Fibroblast of skin of scalp (primary cell): ENCODE measurements at places on chromosomes 6 and 20.

- no peak for DNase-seq
Observed at GRCh38 chr6:158785036-158785435, 34.1 kb downstream of the EZR start.

GRCh38 chr6:52588087-52588709, 11.3 kb upstream of the TRAM2 start:
- DNase-seq: no peak

- DNase-seq: no peak
Observed at GRCh38 chr6:84135291-84135690, 92.2 kb downstream of the CEP162 start.

- DNase-seq: no peak
Observed at GRCh38 chr6:4939241-4939640, 64.6 kb downstream of the RPP40 start.

DNA sequence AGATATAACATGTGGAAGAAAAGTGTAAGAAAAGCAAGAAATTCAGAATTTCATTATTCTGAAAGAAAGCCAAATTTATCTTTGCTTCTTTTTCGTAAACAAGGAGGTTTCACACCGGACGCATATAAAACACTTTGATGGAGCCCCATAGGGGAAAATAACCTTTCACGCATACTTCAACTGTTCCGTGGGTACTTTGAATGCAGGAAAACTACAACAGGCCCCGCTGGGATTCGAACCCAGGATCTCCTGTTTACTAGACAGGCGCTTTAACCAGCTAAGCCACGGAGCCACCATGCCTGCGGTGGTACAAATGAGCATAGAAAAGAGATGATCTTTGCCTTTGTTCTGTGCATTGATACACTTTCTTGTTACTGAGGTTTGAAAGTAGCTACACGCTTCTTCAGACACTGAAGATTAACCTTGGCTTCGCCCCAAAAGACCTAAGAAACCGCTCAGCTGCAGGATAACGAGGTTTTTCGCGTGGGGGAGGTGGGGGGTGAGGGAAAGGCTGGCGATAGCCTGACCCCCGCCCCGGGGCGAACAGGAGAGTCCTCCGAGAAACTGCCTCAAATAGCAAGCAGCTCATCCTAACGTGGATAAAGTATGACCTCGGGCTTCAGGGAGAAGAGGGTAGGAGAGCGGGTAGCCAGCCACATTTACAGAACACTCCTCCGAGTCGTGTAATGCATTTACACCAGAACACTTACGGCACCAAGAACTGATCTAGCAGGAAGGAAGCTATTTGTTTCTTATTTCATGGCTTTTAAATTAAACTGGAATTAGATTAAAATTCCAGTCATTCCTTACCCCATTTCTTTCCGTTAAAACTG, 5.3 kb upstream of the HMGN4 start:
- peak; percentile 95 for DNase-seq

DNA sequence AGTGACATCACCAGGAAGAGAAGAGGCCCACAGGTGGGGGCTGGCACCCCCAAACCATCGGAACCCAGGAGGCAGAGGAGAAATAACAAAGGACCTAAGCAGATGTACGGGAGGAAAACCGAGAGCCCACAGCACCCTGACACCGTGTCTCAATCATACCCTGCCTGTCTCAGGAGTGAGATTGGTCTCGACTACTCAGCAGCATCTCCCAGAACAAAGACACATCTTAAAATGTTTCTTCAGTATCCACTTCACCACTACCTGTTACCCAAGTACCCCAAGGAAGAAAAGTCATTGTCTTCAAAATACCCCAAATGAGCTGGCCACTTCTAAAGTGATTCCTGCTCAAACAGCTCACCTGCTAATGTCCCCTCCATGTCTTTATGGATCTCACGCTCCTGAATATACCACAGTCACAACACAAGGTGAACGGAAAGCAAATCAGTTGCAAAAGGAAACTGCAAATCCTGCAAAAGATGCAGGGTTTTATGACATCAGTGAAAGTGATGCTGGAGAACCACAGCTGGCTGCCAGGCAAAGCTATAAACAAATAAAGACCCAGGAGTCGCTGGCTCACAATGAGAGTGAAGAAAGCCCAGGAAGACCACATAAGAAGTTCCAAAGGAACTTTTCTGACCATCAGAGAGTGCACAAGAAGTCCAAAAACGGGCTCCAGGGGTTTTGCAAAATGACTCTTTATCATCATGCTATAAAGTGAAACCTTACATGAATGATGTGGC, 44.1 kb downstream of the PREX1 start:
- DNase-seq: peak; percentile 57

DNA sequence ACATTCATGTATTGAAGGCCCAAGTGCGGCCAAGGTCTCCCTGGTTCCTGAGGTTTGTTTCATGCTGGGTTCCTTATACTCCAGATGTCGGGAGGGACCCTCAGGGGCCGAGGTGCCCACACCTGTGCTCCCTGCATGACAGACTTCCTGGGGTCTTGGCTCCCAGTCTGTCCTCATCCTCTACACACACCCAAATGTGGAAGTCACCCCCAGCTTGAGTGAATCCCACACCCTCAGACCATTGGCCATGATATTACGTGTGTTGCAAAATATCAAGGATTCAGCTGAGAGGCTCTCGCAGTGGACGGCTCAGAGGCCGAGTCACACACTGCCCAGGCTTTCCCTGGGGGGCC, 82.2 kb upstream of the DUSP22 start:
- DNase-seq: no peak

GRCh38 chr20:56360133-56360907, 1.5 kb downstream of the FAM210B start:
- no peak for DNase-seq

DNA sequence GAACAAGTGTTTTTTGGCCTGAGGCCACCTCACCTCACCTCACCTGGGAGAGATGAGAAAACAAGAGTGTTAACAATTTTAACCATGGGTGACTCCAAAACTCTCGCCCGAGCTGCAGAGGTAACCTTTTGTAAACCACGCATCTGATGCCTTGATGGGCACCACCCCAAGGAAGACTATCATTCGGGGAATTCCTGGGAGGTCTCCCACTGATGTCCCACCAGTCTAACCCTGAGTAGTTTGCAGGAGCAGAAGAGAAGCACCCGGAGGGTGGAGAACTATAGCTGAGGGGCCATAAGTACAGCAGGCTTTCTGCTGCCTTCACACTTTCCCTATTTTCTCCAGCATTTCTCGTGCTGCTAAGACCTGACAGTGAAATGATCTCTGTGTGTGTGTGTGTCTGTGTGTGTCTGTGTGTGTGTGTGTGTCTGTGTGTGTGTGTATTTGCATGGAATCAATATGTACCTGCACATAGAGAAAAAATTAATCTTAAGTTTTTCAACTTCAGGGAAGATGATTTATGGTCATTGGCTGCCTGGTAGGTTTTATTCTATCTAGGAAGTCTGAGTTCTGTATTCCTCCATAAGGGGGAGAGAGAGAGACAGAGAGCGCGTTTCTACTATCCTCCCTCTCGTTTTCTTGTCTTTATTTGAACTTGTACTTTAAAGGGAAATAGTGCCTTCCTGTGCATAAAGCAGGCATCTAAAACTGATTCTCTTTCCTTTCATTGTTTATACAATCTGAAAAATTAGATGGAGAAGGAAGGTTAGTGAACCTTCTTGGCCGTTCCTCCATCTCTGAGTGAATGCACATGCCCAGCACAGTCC, 75.8 kb downstream of the CAP2 start:
- no peak for DNase-seq

DNA sequence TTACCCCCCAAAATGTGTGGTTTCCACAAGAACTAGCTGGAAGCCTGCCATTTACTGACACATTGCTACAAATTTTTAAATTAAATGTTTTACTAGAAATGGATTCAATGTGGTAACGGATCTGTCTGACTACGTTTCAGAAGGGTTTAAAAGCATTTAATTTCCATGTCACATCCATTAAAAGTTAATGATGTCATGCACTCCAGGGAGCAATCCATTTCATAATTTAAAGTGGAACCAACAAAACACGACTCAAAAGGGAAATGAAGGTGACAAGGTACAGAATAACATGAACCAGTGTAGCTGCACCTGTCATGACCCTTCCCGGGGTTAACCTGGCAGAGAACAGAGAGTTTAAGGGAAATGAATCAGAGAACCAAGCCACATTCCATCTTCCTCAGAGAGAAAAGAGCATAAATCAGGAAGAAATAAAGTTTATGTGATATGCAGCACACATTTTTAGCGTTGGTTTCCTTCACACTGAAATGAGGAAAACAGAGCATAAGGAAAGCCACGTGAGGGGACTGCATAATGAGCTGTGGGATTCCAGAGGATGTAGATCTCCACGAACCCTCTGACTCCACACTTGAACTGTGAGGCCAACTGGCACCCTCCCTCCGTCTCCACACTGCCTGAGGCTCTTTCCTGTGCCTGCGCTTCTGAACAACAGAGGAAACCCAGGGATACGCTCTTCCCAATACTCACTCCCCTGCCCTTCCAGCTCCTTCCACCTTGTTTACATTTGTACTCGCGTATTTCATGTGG, 170.3 kb upstream of the AHI1 start:
- peak; percentile 47 for DNase-seq

DNA sequence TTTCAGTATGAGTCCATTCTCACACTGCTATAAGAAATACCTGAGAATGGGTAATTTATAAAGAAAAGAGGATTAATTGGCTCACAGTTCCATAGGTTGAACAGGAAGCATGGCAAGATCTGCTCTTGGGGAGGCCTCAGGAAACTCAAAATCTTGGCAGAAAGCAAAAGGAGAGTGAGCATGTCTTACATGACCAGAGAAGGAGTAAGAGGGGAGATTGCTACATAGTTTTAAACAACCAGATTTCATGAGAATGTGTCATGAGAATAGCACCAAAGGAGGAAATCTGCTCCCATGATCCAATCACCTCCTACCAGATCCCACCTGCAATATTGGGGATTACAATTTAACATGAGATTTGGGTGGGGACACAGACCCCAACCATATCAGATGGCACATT, 672.4 kb downstream of the HTR1B start:
- DNase-seq: no peak

DNA sequence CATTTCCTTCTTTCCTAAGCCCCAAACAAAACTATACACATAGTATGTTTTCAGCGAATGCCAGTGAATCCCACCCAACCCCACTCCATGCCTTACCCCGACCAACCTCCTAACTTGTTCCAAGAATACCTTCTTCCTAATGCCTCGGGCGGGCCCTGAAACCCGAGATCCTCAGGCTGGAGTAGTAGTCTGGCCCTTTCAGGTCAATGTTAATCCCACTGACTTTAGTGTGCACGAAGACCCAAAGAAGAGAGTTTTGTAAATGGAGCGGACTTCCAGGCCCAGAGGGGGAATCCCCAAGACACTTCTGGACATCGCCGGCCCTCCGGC, 394 bp downstream of the YIPF3 start:
- DNase-seq: no peak

GRCh38 chr6:114040871-114041270, 69.9 kb upstream of the HDAC2 start:
- no peak for DNase-seq

DNA sequence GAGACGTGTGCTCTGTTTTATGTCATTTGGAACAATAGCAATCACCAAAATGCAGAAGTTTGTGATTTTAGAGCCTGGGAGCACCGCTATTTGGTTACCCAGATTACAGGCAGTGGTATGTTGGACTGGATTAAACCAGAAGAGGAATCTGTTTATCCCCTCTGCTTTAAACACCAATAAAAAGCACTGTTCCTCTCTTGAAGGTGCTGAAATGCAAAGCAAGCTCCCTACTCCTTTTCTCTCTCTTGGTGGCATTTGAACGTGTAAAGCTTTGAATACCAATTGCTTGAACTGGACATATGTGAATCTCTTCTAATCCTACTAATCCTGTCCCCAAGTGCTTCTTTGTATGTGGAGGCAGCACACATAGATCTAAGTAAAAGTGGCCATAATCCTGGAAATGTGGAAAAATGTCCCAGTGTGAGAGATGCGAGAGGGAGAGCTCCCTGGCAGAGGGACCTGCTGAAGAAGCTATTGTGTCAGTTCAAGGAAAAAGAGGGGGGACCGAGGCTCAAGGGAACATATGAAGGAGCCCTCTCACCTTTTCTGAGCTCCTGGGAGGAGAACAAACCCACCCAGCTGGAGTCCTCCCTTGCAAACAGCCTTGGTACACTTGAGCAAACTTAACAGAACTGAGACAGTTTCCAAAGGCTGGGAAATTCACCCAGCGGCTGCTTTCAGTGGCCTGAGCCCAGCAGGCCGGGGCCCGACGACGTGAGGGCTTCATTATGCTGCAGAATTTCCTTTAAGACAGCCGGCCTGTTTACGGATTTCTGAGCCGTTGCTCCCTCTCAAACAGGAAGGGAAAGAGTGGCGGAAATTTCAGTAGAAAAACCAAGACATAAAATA, 18.8 kb upstream of the OLIG3 start:
- no peak for DNase-seq

DNA sequence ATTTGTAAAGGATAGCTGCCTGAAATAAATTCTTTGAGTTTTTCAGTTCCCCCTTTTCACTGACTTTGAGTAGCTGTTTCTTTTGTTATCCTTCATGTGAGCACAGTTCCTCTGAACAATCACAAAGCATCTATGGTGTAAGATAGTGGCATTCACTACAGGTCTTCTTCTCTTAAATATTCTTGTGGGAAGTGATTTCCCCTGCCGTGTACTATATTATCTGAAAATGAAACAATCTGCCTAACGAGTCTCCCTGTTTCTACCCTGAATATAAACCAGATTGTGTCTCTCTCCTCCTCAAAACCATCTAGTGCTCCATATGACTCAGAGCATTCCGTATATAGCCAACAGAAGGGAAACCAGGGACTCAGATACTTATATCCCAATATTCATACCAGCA, 380.1 kb upstream of the SOX4 start:
- DNase-seq: peak; percentile 12

DNA sequence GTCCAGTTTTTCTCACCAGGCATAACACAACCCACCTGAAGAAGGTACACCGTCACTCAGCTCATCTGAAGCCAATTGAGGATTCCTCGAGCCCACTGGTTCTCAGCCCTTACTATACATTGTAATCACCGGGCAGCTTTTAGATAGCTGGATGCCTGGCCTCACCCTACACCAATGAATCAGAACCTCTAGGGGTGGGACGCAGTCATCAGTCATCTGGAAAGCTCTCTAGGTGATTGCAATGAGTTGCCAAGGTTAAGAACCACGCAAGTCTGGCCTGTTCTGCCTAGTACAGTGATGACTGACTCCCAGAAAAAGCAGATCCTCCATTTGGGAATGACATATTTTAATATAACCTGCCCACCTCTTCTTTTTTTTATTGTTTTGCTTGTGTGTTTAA, 41.1 kb downstream of the MC3R start:
- no peak for DNase-seq

GRCh38 chr20:45547206-45547770, at the start of gene EPPIN:
EPPIN (minus strand) TSS chr20:45547401; CDS start chr20:45547357, 44 bp downstream.
- DNase-seq: no peak
